CMK (cell line): ENCODE measurements at places on chromosomes 2 and 18.

DNA sequence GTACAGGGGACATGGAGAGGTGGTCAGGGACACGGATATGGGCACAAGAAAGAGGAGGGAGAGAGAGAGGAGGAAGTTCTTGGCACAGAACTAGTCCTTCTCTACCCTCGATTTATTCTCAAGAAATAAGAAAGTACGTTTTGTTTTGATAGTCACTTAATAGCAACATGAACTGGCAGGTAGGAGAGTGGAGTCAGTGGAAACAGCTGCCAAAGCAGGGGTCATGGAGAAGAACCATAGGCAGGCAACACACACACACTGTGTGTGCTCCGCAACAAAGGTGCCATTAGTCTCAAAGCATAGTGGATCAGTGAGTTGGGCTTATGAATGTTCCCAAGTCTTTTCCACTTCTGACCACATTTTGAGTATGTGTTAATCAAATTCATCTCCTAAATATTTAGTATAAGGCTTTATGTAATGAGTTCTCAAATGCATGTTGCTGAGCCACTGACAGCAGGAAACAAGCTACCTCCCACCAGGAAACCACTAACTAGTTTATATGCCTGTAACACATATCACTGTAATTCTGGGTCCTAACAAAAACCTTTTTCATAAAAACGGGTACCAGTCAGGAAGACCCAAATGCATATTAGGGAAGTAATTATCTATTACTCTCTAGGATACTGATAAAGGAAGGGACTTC, 41.1 kb downstream of the IWS1 start:
- no peak for DNase-seq

DNA sequence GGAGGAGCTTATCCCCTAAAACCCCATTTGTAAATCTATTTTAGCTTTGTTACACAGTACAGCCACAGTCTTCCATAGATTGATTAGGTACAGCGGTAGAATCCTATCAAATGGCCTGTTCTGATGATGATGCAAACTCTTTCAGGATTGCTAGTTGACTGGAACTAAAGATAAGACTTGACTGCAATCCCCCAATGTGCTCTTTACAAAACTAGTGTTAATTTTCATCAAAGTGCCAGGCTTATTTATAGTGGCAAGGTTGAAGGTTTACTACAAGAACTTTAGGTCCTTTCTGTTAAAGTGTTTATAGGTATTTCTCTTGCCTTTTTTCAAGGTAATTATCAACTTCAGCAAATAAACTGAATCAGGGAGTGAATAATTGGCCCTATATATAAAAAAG, 9.0 kb upstream of the OTX1 start:
- no peak for DNase-seq

DNA sequence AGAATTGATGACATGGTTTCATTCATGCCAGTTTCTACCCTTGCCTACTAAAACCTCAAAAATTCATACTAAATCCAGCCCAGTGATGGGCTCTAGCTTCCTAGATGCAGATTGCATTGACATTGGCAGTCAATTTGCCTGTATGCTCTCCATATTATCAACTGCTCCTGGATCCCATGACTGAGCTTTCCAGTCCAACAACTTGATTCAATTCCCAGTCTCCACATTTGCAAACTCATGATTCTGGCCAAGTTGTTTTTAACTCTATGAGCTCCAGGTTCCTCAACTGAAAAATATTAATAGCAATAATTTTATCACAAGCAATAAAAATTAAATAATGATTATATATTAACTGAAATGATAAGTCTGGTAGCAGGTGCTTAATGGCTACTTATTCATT, 51.0 kb upstream of the DSC1 start:
- DNase-seq: no peak

DNA sequence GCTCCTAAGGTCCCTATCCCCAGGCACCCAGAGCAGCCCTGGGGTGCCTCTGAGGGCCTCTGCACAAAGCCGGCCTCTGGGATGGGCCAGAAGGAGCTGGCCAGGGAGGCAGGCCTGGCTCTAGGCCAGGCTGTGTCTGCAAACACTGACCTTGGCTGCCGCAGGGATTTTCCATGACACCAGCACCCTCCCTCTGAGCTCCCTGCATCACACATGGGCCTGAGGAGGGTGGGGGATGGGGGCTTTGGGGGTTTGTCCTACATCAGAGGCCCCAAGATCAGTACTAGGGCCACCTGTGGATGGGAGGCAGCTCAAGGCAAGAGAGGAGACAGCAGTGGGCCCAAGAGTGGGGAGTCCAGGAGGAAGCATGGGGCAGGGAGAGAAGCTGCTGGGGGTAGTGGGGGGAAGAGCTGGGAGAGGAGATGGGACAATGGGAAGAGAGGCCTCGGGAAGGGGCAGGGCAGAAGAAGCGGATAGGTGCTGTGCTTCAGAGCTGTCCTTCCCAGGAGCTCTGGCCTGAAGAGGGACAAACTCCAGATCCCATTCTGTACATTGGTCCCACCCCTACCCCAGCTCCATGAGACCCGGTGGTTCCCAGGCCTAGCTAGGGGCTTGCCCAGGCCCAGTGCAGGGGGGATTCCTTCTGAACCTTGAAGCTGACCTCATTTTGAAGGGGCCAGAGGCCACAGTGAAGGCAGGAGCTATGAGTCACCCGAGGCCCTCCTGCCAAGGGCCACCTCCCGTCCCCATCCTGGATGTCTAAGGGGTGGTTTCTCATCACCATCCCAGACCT, 28.0 kb downstream of the KCNK3 start:
- DNase-seq: no peak

DNA sequence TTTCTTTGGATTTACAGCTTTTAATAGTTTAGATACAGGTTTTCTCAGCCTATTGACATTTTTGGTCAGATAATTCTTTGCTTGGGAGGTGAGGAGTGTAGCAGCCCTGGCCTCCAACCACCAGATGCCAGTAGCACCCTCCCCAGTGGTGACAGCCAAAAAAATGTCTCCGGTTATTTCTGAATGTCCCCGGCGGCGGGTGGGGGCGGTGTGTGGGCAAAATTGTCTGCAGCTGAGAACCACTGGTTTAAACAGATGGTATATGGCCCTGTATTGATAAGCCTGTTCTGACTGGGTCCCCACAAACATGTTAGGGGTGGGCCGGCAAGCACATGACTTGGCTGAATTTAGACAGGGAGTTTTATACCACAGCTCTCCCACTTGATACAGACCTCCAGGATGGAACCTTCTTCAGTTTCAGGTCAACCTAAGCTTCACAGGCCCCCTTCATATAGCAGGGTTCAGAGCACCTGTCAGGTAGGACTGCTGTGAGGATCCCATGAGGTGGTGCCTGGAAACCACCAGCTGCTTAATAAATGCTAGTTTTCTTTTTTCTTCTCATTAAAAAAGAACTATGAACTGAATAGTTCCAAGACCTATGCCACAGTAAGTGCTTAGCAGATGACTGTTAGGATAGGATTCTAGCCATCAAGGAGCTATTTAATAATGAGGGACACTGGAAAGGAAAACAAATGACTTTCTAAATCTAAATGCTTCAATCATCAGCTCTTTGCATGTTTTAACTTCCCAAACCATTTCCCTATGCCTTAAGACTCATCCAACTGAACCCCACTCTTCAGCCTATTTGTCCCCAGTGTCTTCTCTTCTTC, 18.1 kb downstream of the LPIN2 start:
- DNase-seq: peak; percentile 52

- DNase-seq: no peak
Measured at GRCh38 chr2:70887208-70887549, 48.5 kb upstream of the ATP6V1B1 start.
